ACHN (cell line): ENCODE measurements at places on chromosomes 11 and 22.

DNA sequence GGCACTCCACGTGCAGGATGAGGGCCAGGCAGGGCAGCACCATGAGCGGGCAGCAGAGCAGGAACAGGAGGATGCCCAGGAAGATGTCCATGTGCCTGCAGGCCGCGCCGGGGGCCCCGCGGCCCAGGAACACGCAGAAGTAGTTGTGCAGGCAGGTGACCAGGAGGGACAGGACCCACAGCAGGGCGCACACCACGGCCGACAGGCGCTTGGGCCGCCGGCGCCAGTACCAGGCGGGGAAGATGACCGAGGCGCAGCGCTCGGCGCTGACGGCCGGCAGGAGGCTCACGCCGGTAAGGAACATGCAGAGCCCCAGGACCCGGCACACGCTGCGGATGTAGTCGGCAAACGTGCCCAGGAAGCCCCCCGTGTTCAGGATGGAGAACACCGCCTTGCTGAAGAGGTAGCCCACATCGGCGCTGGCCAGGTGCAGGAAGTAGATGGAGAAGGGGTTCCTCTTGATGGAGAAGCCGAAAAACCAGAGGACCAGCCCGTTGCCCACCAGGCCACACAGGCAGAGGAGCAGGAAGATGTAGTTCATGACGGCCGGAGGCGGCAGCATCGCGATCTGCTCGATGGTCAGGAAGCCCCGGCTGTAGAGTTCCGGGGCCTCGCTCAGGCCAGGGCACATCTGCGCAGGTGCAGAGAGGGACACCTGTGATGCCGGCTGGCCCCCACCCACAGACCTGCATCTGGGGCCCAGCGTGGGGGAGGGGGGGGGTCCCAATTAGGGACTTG is 7.2 kb downstream of the MRGPRF start:
- DNase-seq, result no peak

DNA sequence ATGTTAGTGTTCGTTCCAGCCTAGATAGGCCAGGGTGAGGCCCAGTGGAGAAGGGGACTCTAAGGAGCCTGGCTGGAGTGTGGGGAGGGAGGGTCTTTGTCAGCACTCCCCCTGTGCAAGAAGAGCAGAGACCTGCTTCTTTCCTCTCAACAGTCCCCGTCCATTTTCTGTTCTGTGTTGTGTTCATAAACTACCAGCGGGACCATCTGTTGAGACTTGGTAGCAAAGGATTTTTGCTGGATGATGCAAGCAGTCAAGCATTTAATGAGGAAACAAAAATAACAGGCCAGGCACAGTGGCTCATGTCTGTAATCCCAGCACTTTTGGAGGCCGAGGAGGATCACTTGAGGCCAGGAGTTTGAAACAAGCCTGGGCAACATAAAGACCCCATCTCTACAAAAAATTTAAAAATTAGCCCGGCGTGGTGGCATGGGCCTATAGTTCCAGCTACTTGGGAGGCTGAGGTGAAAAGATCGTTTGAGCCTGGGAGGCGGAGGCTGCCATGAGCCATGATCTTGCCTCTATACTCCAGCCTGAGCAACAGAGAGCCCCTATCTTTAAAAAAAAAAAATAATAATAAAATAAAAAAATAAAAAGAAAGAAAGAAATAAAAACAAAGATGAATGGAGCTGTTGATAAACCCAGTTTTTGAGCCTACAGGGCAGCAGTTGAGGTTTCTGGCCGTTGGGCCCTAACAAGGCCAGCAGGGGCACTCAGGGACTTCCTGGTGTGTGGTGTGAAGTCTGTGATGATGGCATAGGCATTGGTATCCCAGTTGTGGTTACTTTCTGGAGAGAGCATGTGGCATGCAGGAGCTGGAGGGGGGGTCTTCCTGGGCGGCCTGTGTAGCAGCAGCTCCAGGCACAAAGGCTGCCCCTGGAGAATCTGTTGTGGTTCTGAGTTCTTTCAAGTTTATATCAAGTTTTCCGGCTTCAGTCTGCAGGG is 1.7 kb upstream of the TXNRD2 start:
- DNase-seq, result peak; percentile 75

DNA sequence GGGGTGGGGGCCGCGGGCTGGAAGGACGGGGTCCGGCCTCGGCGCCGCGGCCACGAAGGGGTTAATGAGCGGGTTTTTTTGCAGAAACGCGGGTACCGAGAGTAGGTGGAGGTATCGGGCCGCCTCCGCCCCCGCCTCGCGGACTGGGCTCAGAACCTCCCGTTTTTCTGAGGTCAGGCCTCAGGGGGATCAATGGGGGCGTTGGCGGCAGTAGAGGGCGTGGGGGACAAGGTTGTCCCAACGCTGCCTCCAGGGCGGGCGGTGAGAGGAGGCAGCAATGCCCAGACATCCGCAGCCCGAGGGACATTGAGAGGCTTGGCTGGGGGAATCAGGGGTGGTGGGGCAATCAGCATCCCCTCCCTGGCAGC is 34.8 kb upstream of the PRODH start:
- DNase-seq, result no peak

DNA sequence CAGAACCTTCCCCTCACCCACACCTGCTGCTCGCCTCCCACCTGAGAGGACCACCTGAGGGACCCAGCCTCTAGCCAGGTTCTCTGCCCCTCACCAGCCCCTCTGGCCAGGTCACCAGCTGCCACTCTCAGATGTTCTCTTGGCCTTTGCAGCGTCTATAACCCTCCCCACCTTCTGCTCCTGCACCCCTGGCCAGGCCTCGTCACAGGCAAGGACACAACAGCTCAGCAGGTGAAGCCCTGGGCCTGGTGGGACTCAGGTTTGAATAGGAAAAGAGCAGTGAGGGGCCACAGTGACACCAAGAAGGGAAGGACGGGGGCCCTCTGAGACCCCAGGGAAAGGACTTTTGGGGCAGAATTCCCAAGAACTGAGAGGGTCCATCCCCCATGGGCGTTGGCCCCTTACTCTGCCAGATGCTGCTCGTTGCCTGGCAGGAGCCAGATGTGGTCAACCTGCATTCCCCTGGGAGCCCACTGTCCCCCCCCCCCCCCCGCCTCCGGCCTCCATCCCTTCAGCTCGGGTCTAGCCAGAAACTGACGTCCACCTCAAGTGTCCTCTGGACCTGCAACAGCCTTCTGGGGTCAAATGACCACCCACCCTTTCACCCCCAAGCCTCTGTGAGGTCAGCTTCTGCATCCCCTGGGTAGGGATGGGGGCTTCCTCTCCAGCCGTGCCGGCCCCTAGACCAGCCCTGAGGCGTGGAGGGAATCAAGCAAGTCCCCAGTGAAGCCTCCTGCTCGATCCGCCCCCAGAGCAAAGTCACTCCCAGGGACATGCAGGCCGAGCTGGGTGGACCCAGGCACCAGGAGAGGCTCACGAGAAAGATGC is 28.7 kb downstream of the SBF1 start:
- no peak for DNase-seq

DNA sequence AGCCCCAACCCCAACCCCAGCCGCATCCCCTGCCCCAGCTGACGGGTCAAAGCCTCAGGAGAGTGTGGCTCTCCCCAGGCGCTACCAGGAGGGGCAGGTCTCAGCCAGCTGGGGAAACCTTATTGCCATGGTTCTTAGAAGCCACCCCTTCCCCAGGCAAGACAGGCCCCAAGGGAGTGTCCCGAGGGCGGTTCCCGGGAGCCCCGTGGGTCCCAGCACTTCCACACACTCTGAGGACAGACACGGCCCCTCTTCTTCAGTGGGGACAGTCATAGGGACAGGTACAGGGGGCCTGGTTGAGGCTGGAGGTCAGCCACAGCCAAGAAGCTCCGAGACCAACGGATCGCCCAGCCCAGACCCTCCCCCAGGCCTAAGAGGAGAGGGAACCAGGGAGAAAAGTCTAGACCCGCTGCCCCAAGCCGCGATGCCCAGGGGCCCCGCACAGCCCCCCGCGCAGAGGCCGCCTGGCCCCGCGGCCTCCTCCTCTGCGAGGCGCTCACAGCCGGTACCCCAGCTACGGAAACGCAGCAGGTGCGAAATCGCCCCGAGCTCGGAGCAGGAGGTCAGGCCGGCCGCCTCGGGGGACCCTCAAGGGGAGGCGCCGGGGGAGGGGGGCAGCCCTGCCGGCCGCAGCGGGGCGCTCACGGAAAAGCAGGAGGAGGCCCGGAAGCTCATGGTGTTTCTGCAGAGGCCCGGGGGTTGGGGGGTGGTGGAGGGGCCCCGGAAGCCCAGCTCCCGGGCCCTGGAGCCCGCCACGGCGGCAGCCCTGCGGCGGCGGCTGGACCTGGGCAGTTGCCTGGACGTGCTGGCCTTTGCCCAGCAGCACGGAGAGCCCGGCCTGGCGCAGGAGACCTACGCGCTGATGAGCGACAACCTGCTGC is 2.6 kb downstream of the KLHDC7B start:
- DNase-seq, result no peak

DNA sequence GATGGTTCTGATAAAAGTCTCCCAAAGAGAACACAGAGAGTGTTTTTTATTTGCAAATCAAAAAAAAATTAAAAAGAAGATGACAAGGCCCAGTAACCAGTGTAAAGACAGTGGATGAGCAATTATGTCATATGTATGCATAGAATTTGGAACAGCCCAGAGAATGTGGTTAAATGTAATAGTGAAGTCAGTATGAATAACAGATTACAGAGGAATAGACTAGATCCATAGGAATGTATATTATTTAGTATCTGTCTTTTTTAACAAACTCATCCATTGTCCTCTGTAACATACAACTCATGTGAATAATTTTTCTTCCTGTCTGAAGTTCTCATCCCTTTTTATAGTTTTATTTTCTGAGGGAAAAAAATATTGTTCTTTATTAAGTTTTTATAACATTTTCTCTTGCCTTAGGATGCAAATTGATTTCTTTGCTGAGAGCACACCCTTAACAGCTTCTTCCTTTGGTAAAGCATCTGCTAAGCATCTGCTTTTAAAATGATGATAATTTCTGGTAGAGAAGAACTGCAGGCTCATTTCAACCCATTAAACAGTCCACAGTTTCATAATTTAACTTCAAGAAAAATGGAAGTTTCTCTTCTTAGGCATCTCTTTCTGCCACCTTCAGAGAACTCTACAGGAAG is 266.5 kb upstream of the MTNR1B start:
- no peak for DNase-seq

DNA sequence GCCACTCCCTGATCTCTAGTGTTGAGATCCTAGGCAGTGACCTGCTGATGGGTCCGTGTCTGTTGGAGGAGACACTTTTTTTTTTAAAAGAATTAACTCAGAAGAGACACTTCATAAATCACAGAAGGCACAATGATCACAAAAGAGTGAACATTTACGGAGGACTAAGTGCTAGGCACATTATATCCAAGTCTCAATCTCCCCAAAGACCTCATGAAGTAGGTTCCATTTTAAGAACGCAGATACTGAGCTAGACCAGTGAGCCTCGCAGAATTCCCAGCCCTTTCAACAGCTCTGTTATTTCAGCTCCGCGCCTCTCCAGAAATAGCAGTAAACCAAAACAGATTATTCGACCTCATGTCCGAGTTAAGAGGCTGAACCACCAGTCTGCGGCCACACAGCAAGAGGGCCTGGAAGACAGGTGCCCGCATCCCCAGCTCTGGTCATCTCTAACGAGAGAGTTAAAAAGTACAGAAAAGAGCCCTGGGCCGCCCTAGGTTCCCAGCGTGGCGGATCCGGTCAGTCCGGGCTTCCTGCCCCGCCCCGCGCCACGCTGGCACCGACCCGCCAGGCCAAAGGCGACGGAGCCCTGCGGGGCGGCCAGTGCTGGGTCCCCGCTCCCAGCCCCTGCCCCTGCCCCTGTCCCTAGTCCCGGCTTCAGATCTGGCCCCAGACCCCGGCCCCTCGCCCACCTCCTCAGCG is 612 bp downstream of the XBP1 start:
- DNase-seq, result peak; percentile 59

DNA sequence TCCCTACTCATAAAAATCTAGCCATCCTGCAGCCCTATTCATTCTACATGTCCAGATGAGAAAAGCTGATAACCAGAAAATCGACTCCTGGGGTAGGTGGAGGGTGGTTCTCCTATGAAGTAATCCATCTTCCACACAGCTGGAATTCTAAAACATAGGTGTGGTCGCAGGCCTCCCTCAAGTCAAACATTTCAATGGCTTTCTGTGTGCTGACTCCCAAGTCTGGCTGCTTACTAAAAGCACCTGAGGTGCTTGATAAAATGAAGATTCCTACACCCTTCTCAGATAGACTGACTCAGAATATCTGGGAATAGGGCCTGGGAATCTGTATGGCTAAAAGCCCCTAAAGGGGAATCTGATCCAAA is 26.1 kb downstream of the IRAG1 start:
- DNase-seq, result no peak

GRCh38 chr11:61173456-61173855 is 12.2 kb upstream of the VPS37C start:
- no peak for DNase-seq

DNA sequence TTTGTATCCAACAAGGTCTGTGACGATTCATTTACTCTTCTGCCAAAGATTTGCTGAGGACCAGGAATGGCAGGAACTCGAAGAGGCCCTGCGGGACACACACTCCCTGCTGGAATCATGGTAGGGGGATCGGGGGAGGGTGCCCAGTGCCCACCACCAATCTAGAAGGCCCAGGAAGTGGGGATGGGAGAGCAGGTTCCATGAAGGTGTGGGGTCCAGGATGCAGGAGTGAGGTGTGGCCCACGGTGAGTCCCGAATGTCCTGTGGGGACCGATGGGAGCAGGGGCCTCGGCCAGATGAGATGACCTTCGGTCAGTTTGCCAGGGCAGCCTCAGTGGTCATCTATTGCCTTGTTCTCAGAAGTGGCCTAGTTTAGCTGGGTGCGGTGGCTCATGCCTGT is 492.7 kb downstream of the BRD1 start:
- DNase-seq, result no peak

GRCh38 chr11:119192111-119192510 is 6.8 kb downstream of the NHERF4 start:
- DNase-seq, result no peak

- peak; percentile 29 for DNase-seq
Observed at GRCh38 chr11:74321487-74322188, 10.2 kb upstream of the P4HA3 start.

DNA sequence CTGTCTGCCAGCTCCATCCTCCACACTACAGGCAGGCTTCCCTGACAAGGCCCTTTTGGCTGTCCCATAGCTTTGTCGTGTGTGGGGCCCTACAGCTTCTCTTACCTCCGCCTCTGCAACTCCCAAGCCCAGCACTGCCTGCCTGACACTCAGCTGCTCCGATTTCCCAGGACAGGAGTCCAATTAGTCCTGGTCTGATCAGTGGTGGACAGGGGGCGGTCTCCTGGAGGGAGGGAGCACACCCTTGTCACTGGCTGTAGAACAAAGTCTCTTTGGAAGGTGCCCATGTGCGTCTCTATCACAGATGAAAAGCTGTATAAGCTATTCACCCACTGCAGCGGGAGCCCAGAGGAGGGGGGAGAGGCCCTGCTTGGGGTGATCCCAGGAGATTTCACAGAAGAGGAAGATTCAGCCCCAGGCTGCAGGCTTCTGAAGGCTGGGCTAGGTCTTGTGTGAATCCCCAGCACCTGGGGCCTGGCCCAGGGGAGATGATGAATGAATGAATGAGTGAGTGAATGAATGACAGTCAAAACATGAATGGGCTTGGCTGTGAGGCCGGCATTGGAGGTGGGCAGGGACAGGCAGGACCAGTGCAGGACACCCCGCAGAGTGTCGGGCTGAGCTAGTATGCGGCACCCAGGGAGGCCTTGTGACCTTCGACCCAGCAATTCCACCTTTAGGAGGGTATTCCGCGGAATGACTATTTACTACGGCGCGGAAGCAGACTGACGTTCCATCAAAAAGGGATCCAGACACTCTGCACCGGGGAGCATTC is 142.4 kb downstream of the CACNA1I start:
- DNase-seq, result no peak

GRCh38 chr11:47861728-47862127 is 13.6 kb upstream of the NUP160 start:
- DNase-seq, result peak; percentile 53

GRCh38 chr11:126815111-126815510 is 185.5 kb downstream of the KIRREL3 start:
- peak; percentile 30 for DNase-seq

GRCh38 chr11:106988151-106989077 is 29.9 kb downstream of the GUCY1A2 start:
- DNase-seq, result no peak
